Activated CD4-positive, alpha-beta T cell treated with anti-CD3 and anti-CD28 coated beads for 36 hours (primary cell): ENCODE measurements at places on chromosomes 3 and 15. TPM values are rescaled to one million over a fixed set of nuclear protein-coding genes. Genes with fewer than 3 reads are reported as not detected.

- no peak for DNase-seq
Measured at GRCh38 chr3:171986757-171987518, 52.4 kb upstream of the FNDC3B start.

DNA sequence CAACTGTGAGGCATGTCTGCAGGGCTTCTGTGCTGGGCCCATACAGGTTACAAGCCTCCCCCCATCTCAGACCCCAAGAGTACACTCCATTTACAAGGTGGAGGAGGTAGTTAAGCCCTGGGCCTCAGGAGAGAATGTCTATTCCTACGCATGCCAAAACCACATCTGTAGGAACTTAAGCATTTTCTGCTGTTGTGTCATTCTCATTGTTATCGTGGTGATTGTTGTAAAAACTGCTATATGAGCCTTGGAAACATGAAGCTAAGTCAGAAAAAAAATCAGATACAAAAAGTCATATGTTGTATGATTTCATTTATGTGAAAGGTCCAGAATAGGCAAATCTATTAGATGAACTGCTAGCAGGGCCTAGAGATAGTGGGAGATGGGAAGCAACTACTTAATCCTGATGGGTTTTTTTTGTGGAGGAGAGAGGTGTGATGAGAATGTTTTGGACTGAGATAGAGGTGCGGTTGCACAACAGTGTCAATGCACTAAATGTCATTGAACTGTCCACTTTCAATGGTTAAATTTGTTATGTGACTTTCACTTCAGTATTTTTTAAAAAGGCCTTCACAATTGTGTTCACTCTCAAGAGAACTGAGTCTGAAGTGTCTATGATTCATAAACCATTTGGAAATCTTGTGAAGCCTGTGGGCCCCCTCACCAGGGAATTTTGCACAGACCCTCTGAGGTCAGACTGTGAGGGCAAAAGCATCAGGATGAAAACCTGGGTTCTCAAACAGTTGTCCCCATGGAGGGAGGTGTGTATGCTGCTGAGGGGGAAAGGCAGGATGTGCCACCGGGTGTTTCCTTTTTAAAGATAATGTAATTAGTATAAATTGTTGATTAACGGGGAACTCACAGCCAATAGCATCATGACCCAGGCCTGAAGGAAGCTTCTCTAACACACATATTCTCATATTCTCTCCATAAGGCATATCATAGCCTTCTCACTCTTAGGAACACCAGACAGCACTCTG, 3.2 kb downstream of the RTP3 start:
- DNase-seq, result no peak

DNA sequence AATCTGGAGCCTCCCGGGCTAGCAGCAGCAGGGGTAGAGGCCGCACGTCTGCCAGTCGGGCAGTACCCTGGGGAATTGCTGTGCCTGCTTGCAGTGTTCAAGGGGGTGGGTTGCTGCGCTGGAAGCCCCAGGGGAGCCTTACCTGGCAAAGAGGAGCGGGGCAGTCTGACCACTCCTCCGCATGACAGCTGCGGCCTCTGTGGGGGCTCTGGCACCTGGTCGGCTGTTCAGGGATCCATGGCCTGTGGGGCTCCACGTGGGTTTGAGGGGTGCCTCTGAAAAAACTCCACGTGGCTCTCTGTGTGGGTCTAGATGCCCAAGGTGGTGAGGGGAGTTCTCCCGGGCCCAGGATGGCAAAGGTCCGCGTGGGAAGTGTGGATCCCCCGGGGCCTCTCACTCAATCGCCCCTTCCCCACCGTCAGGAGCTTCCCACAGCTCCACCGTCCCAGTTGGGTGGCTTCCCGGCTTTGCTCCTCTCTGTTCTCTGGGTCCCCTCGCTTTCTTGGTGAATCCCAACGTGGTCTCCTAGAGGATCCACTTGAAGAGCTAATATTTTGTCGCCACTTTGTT, 184.5 kb downstream of the EFHB start:
- no peak for DNase-seq

GRCh38 chr3:23294770-23295387, 91.8 kb downstream of the UBE2E2 start:
- no peak for DNase-seq

DNA sequence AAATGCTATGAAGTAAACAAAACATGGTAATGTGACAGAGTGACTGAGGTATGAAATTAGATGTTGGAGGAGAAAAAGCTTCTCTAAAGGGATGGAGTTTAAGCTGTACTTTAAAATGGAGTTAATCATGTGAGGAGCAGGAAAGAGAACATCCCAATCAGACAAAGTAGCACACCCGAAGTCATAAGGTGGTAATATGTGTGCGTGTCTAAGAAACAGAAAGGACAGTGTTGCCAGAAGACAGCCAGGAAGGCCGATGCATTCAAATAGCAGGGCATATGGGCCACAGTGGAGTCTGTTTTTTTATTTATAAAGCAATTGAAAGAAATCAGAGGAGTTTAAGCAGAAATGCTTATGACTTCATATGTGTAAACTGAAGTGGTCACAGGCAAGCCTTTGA, 376.3 kb downstream of the NLGN1 start:
- DNase-seq, result no peak

- no peak for DNase-seq
Measured at GRCh38 chr3:52859686-52860423, 25.0 kb upstream of the MUSTN1 start.

- no peak for DNase-seq
Measured at GRCh38 chr3:46085421-46086082, 58.3 kb upstream of the XCR1 start.

GRCh38 chr3:39115870-39116269, 8.4 kb downstream of the TTC21A start:
- DNase-seq, result no peak

DNA sequence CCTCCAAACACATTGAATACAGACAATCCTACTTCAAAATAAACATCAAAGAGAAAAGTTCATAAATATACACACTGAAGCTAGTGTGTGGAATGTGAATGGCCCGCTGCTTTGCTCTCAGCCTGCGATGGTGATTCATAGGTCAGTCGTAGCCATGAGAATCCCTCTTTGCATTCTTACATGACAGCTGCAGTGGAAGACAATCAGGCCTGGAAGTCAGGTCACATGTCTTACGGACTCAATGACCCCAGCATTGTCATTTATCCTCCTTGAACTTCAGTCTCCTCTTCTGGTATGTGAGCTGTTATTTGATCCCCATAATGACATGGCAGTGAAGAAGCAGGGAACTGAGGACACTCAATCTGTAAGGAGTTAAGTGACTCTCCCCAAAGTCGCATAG, 217.8 kb upstream of the EOMES start:
- DNase-seq, result no peak

DNA sequence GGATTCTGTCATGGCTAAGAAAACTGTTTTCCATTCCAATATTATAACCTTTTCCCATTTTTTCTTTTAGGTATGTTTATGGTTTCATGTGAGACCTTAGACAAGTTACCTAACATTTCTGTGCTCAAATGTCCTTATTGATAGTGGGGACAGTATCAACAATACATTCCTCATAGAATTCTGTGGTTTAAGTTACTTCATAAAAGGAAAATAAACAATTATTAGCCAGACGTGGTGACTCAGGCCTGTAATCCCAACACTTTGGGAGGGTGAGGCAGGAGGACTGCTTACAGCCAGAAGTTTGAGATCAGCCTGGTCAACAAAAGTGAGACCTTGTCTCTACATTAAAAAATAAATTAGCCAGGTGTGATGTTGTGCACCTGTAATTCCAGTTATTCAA, 436.8 kb upstream of the CNTN4 start:
- DNase-seq, result no peak

DNA sequence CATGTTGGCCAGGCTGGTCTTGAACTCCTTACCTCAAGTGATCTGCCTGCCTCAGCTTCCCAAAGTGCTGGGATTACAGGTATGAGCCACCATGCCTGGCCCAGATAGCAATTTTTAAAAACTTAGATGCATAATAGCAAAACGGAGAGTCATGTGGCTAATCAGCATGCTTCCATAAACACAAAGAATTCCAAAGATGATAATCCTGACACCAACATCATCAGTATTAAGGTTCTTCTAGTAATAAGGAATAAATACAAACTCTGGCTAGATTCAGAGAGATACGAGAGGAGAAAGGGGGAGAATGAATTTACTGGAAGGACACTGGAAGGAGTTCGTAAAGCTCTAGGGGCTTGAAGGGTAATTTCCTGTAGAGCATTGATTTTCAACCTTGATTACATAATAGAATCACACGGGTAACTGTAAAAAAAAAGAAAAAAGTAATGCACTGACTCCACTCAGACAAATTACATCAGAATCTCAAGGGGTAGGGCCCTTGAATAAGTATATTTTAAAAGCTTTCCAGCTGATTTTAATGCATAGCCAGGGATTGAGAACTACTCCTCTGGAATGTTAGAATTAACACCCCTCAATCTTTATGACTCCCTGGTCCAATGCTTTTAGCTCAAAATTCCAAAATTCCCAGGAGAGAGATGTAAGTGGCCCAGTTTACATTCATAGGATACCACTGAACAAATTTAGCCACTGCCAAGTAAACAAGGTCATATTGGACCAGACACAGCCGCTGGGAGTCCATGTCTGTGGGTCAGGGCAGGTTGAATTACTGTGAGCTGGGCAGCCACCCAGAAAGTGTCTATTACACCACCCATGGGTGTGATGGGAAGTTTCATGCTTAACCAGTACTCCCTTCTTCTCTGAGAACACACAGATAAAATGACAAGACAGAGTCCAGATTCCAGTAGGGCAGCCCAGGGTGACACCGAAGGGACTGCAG, 243.9 kb downstream of the TBL1XR1 start:
- DNase-seq, result no peak

DNA sequence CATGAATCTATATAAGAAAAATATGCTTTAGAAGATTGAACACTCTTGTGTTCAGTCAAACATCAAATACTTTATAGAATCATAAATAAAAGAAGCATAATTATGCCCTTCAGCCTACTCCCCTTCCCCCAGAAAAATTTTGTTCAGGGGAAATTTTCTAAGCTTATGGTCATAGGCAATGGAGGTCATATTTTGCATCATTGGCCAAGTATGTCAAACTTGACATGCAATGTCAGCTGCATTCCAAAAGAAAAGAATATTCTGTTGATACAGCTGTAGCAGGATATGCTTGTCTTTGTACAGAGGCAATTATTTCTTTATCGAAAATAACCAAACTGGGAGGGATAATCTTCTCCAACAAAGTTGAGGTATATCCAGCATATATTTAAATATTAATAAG, 328.2 kb downstream of the ZIC1 start:
- no peak for DNase-seq

DNA sequence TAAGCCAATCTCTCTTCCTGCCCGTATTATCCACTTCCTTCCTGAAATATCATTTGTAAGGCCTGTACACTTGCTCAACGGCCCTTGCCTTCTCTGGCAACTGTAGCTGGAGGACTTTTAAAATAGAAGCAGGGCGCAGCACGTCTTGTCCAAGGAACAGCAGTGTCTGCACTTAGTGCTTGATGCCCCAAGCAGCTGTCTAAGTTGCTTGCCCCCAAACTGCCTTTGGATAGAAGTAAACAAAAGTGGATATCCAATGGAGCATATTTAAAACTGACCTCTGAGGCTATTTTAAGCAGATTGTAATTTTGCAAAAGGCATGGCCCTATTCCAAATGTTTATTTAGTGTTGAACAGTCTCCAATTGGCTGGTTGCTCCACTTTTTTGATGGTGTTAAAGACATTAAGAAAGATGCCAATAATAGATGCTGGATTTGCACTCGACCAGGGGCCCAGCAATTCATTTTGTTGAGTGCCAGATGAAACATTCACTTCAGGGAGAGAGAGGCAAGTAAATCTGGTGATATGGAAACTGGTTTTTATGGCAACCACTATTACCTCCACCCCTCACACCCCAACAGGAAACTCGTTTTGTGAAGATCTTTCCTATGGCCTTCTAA, 526.8 kb upstream of the TBL1XR1 start:
- no peak for DNase-seq

- no peak for DNase-seq
Measured at GRCh38 chr3:156170571-156170970, 50.2 kb downstream of the KCNAB1 start.

DNA sequence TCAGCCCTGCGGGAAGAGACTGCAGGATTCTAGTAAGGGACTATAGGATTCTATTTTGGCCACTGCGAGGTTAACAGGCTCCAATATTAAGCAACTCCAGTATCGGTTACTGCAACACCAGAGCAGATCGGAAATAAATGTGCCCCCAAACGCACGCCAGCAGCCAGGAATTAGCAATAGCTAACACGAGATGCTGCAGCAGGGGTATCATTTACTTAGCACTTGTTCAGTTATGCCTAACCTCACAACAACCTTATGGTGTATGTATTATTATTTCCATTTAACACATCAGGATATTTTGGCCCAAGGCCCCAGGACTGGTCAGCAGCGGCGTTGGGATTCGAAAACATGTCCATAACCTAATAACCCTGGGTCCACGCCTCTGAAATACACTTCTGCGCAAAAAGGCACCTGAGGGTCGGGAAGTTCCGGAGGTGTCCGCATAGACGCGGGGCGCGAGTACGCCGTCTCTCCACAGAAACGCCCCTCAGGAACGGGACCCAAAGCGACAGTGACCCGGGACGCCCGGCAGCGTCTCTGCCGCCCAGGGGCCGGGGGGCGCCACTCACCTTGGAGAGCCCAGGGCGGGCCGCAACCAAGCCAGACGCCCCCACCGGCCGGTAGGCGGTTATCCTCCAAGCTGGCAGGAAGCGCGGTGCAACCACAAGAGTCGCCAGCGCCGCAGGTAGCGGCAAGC, 681 bp downstream of the PIK3CB start:
- peak; percentile 73 for DNase-seq

GRCh38 chr15:55742498-55742926, 440 bp downstream of the PRTG start:
- DNase-seq, result peak; percentile 40

DNA sequence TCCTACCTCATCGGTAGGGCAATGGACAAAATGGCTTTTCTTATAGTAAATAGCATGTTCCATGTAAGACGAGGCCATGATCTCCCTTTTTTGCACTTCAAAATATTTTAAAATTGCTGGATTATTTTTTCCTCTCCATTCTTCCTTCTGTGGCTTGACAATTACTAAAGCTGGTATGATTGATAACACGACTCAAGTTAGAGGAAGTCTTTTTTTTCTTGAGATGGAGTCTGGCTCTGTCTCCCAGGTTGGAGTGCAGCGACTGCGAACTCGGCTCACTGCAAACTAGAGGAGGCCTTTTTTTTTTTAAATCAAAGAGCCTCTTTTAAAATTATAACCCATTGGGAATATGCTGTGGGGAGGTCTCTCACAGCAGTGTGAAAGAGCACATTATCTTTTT, 124.5 kb upstream of the TBL1XR1 start:
- no peak for DNase-seq

DNA sequence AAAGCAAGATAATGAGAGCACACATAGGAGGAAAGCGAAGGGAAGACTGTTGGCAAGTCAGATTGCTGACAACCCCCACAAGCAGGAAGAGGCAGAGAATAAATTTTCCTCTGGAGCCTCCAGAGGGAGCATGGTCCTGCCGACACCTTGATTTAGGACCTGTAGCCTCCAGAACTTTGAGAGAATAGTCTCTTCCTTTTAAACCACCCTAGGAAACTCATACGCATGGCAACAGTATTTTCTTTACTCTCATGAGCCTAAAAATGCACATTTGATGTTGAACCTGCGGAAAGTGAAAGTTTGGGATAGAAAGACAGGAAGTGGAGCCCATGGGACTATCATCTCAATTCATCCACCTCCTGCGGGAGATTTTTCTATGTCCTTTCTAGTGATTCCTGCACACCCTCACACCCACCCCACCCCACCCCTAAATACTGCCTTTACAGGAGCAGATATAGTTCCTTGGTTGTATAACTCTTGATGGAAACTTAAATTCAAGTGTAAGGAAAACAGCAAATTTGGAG, 116.7 kb upstream of the LPP start:
- no peak for DNase-seq

The FOXL2NB gene
- total RNA-seq, result not detected

The GPR149 gene
- total RNA-seq, result not detected

The GAP43 gene
- not detected for total RNA-seq

The MUC4 gene
- total RNA-seq, result 0.09 TPM

The MFGE8 gene
- total RNA-seq, result 17.0 TPM

The SPESP1 gene
- total RNA-seq, result 1.0 TPM
